ENCODE measurements at places on chromosomes 1 and 21.

- no peak for DNase-seq
These were observed 17.5 kb downstream of the MAB21L3 start for GRCh38 chr1:116128664-116129063.

DNA sequence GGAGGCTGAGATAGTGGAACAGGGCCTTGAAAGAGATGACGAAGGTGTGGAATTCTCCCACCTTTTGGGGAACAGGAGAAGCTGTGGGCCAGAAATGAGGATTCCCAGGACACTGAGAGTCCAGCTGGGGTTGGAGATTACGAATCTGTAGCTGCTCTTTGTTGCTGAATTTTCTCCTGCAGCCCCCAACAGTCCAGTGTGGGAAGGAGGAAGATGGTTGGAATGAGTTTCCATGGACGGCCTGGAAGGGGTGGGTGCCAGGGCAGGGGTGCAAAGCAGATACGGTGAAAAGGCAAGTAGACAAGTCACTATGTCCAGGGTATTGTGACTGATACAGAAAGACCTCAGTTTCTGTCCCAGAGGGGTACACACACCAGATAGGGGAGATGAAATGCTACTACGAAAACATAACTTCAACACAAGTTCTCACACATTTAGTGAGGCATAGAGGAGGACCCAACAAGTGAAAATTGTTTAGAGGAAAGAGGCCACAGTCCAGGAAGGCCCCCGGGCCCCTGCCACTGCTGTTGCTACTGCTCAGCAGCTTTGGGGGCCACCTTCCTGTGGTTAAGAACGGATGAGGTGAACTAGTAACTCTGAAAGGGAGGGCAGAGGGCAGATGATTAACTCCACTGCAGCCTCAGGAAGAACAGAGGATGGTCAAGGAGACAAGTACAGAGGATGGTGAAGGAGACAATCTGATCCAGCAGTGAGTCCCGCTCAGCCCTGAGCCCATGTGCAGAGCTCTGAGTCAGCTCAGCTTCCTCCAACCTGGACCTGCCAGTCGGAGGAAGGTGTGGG lies 7.3 kb downstream of the CD244 start:
- no peak for DNase-seq

DNA sequence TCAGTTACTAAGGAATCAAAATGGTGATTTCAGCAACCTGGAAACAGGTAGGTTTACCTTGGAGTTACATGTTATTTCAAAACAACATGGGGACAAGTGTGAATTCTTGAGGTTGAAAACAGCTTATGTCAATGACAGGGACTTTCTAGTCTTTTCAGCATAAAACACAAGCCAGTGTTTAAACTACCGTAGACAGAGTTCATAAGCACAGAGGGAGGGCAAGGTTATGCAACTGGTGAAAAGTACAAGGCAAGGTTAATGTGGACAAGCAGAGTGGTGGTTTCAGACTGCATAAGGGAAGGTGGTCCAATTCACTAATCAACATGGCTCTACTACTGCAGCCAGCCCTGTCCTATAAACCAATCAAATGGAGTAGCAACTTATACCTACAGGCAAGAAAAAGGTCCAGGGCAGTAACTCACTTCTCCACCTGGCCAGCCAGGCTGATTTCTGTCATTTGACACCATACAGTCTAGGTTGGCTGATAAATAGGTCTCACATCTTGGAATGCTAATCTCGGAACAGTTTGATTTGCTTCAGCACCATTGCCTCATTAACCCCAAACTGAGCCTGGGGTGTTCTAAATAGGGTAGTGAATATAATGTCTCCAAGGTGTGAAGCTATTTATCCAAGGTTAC lies 250.3 kb upstream of the PROX1 start:
- no peak for DNase-seq

DNA sequence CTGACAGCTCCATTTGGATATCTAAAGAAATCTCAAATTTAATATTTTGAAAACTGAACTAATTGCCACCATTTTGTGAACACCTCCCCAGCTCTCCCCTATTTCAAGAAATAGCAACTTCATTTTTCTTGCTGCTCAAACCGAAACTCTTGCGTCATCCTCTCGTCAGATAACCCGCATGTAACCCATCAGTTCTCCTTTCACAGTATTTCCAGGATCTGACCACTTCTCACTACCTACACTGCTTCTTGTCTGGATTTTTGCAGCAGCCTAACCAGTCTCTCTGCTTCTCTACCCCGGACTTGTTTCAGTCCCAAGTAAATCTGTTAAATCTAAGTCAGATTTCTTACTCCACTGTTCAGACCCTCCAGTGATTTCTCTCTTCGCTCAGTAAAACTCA lies 75.6 kb downstream of the MTR start:
- DNase-seq = no peak

DNA sequence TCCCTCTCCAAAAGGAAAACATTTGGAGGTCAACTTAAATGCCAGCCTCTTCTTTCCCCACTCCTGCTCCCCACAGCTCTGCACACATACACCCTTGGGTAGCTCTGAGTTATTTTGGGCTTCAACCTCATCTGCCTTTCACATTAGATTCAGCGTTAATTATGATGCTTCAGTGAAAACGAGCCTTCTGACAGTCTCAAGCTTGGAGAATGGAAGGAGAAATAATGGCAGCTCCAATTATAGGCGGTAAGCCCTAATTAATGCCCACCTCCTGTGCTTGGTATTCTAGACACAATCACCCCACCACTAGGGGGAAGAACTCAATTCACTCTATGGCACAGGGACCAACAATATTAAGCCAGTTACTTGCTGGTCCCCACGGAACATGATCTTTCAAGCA lies 397.9 kb downstream of the BRINP2 start:
- DNase-seq = no peak

DNA sequence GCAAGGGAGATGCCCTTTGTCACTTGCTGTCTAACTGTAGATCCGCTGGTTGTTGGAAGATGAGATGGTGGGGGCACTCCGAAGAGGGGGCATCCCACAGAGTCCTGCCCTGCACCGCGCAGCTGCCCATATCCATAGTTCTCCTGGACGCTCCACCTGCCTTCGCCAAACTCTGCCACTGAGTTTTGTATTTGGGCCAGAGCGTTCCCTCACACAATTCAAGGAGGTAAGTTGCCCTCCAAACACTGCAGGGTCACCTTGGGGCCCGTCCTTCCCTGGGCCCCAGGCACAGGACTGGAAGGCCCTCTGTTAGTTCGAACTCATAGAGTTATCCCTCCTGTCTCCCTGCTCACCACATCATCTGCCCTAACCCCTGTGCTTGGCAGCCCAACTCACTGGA lies 22.1 kb downstream of the HYI start:
- DNase-seq = no peak

- no peak for DNase-seq
These were observed 177.3 kb upstream of the GORAB start for GRCh38 chr1:170354690-170355089.
